OCI-M1 (cell line): ENCODE measurements at places on chromosomes 12 and 14.

- DNase-seq, result no peak
These were observed 2.3 kb downstream of the LRRC74A start for GRCh38 chr14:76828339-76829012.

- no peak for DNase-seq
These were observed 2.5 kb upstream of the CACNA2D4 start for GRCh38 chr12:1920971-1921370.

GRCh38 chr12:3489057-3489456 lies 1.9 kb upstream of the PRMT8 start:
- DNase-seq, result no peak

- DNase-seq, result no peak
These were observed 582.7 kb downstream of the SLC6A15 start for GRCh38 chr12:84329938-84330337.

DNA sequence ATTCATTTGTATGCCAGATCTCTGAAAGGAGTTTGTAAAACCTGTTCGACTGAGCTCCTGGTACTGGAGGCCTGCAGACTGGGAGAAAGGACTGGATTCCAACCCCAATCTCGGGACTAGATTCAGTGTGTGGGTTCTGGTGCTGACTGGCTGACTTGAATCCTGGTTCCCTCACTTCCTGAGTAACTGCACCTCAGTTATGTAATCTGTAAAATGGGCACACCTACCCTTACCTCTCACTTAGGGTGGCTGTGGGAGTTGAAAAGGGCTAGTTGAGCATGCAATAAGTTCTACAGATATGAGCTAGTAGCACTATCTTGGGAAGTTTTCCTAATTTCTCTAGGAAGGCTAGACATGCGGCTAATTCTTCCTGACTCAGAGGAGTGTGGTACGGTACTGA lies 621.3 kb upstream of the TBX3 start:
- DNase-seq, result no peak

GRCh38 chr14:81209167-81209836 lies 11.5 kb downstream of the GTF2A1 start:
- peak; percentile 79 for DNase-seq

DNA sequence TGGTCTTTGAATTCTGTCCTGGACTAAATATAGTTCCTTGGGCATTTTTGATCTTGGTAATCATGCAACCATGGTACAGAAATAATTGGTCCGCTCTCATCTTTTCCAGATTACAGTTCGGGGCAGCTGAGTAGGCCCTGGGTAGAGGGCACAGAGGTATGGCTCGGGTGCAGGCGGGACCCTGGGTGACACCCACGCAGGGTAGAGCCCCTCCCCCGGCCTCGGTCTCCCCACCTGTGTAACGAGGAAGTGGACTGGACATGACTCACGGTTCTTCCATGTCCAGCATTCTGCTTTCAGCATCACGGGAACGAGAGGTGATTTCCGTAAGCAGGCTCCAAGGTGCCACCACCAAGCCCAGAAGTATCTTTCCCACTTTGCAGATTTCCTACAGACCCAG lies 91.0 kb upstream of the DIO3 start:
- DNase-seq, result no peak

- DNase-seq, result peak; percentile 37
These were observed 91.8 kb downstream of the PLXNC1 start for GRCh38 chr12:94240171-94240570.

- DNase-seq, result peak; percentile 78
These were observed 366.3 kb downstream of the TMTC2 start for GRCh38 chr12:83052890-83053541.

GRCh38 chr12:31868965-31869364 lies 90.2 kb upstream of the RESF1 start:
- DNase-seq, result no peak

DNA sequence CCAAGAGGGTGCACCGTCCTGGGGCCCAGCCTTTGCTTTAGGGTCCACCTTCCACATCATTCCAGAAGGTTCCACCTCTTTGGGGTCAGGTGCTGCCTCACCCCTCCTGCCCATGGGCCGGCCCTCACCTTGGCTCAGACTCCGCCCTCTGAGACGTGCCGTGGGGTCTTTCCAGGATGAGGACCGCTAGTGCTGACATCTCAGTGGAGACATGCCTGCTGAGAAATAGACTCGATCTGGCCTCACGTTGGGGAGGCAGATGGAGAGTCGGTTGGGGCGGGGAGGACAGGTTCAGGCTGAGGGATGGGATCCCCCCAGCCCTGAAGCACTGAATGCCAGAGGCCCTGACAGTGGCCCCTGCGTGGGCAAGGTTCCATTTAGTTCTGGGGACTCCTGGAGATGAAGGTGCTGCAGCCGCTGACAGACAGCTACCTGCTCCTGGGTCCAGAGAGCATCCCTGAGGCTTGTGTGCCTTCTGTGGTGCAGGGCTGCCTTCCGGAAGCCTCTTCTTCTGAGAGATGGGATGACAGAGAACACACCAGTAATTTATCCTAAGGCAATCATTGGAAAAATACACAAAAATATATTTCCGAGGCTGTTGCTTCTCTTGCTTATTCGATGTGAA lies 185.3 kb downstream of the KIF26A start:
- DNase-seq, result no peak

GRCh38 chr12:46788072-46788887 lies 37.5 kb downstream of the SLC38A4 start:
- no peak for DNase-seq

DNA sequence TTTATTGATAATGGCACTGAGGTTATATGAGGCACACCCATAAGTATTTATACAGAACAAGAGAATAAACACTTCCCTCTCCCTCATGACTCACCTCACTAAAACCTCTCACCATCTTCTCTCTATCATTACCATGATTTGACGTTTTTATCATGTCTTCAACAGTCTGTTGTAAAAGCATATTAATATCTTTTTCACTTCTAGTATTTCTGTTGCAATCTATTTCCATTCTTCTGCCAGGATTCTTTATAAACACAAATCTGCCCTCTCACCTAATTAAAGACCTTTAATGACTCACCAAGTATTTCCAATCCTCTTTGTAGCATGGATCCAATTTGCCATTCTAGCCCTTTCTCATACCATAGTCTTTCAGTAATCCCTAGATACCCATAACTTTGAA lies 527.7 kb downstream of the SLC16A7 start:
- no peak for DNase-seq

DNA sequence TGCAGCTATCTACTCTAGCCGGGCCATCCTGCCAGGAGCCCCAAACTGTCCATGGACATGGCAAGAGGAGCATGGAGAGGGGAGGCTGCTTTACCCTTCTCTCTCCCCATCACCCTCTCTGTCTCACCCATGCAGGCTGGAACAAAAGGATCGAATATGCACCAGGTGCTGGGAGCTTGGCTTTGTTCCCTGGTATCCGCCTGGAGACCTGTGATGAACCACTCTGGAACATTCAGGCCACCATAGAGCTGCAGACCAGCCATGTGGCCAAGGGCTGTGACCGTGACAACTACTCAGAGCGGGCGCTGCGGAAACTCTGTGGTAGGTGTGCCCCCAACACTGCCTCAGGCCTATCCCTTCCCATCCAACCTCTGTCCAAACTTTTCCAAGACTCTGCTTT lies 5.9 kb downstream of the CLSTN3 start:
- no peak for DNase-seq

GRCh38 chr12:32609966-32610365 lies 69.1 kb upstream of the DNM1L start:
- peak; percentile 9 for DNase-seq

GRCh38 chr14:22512106-22512814 lies 76.8 kb downstream of the DAD1 start:
- DNase-seq, result peak; percentile 21
